ENCODE measurements at places on chromosomes 7 and 10.
A peak's percentile ranks its signal among the peaks of the same experiment; 100 is the strongest.

GRCh38 chr10:113681533-113682470 is 2.1 kb downstream of the CASP7 start:
- no peak for DNase-seq

DNA sequence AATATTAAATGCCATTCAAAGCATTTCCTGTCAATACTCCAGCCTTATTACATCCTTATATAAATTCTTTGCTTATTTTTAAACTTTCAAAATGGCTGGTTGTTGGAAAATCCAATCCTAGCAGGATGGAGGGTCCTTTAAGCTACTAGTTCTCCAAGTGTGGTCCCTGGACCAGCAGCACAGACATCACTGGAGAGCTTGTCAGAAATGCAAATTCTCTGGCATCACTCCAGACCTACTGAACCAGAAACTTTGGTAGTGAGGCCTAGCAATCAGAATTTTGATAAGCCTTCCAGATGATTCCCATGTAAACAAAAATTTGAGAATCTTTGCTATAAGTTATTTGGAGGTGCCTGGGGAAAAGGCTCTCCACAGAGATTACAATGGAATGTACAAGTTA is 43.8 kb downstream of the CALCR start:
- no peak for DNase-seq

DNA sequence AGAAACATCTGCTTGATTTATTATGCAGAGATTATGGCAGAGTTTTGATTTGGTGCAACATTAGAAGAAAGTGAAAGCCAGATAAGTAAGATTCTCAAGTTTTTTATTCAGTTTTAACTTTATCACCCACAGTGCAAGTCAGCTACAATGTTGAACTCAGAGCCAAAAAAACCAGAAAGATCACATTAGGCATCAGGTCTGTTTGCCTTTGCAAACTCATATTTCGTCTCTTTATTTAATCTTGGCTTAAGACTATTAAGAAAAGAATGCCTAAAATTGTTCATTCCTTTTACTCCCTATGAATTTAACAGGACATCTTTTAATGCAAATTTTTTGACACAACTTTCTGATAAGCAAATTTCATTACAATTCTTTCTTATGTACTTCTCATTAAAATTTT is 76.0 kb upstream of the TMEM26 start:
- no peak for DNase-seq

DNA sequence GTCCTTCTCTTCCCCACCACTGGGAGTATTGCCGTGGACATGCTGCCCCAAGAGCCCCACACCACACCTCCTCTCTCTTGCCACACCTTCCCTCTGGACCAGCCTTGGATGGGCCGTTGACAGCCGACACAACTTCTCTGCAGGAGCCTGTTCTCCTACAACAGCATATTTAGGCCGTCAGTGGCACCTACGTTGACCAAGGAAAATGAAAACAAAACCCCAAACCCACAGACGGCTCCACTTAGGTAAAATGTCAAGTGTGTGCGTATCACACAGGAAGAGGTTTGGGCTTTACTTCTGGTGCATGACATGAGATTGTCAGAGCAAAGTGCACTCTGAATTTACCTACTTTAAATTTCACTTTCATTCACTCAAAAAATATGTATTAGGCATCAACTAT is 246.6 kb downstream of the ZMYND11 start:
- DNase-seq: no peak

DNA sequence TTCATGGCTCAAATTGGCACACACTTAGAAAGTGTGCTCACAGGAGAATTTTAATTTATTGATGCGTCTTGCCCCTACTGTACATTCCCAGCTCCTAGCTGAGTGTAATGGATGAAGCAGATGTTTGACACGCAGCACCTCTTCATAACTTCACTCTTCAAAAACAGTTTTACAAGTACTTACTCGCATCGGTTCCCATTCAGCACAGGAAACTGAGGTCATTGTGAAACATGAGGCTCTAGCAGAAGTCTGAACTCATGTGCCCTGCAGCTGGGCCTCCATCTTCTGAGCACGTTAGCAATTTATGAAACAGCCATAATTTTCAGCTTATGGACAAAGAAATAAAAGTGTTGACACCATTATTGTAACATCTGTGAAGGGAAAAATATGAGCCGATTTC is 558.9 kb upstream of the MGMT start:
- no peak for DNase-seq

DNA sequence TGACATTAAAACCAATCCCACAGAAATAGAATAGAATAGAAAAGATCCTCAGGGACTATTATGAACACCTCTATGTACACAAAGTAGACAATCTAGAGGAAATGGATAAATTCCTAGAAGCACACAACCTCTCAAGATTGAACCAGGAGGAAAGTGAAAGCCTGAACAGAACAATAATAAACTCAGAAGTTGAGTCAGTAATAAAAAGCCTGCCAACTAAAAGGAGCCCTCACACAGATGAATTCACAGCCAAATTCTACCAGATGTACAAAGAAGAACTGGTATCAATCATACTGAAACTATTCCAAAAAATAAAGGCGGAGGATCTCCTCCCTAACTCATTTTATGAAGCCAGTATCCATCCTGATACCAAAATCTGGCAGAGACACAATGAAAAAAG is 220.3 kb upstream of the HPS1 start:
- DNase-seq: no peak

- no peak for DNase-seq
Observed at GRCh38 chr7:130957137-130957513, 223.1 kb upstream of the KLF14 start.

GRCh38 chr10:78537018-78537417 is 503.4 kb downstream of the RPS24 start:
- DNase-seq: no peak

DNA sequence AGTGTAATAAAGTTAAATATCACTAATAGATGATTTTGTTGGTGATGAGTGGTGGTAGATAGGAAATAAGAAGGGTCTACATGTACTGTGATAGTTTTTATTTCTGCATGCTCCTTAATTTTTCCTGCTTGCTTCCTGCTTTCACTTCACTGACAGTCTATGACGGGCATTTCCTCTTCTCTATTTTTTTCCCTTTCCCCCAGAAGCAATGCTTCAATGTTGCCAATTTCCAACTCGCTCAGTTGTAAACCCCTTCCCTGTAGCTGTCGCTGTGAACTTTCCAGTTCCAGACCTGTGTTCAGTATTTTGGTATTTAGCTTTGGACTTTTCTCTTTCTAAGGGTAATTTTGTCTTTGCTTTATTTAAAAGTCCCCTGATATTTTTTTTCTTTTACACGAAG is 123.5 kb upstream of the AGR3 start:
- no peak for DNase-seq

GRCh38 chr7:116988363-116988989 is 35.2 kb downstream of the ST7 start:
- no peak for DNase-seq

- no peak for DNase-seq
Observed at GRCh38 chr7:131067220-131067619, 260.5 kb upstream of the MKLN1 start.

- no peak for DNase-seq
Observed at GRCh38 chr10:44028384-44029137, 356.3 kb downstream of the CXCL12 start.

DNA sequence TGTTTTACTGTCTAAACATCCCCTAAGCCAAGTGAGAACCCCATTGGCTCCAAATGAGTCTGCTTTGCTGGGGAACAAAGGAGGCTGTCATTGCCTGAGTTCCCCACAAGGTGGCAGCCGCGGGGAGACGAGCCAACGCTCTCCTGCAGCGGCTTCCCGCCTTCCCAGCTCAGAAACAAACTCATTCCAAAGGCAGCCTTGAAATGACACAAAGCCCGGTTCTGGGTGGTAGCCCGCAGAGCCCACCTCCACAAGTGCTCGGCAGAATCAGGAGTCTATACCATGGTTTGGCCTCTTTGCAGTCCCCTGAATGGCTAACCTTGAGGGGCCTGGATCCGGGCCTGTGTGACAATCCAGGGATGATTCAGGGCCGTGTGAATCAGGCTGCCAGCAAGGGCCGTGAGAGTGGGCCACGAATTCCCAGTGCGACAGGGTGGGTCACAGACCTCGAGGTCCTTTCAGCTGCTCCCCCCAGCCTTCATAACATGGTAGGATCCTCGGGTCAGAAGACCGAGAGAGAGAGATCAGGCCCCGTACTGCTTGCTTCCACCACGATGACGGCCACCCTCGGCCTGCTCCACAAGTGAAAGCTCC is 79.7 kb downstream of the DLG5 start:
- DNase-seq: peak; percentile 42

- no peak for DNase-seq
Observed at GRCh38 chr10:35898716-35899440, 256.8 kb upstream of the FZD8 start.

DNA sequence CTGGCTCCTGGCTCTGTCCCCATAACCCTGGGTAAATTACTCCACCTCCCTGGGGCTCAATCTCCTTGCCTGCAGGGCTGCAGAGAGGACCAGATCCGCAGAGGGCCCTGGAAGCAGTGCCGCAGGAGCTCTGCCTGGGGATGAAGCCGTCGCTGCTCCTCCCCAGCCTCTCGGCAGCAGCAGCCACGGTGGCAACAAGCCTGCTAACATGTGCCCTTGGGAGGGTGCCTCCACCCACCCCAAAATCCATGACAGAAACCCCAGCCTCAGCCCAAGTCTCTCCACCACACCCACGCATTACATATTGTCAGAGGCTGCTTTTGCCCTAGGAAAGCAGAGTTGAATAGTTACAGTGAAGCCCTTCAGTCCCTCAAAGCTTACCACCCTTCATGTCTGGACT is 486.4 kb upstream of the FOXK1 start:
- no peak for DNase-seq

DNA sequence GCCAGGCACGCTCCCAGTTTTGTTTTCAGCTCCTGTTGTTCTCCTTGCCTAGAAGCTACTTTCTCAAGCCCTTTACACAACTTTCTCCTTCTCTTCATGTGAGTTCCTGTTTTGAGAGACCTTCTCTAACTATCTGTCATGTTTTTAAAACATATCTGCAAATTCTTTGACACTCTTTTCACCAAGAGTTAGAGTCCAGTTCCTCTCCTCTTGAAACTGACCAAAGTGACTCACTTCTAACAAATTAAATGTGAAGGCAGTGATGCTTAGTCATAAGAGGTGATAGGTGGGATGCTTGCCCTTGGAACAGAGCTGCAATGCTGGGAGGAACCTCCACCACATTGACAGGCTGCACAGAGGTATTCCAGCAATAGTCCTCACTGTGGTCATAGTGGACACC is 25.3 kb downstream of the ZSCAN25 start:
- peak; percentile 36 for DNase-seq

DNA sequence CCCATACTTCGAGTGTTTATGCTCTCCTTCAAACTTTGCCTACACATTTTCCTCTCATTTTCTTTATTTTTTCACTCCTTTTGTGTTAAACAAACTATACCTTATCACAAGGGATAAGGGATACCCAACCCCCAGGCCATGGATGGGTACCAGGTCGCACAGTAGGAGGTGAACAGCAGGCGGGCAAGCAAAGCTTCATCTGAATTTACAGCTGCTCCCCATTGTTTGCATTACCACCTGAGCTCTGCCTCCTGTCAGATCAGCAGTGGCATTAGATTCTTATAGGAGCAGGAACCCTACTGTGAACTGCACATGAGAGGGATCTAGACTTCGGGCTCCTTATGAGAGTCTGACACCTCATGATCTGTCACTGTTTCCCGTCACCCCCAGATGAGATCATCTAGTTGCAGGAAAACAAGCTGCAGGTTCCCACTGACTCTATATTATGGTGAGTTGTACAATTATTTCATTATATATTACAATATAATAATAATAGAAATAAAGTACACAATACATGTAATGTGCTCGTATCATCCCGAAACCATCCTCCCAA is 28.5 kb downstream of the ZC3HC1 start:
- no peak for DNase-seq

- DNase-seq: no peak
Observed at GRCh38 chr7:30166155-30166840, 31.5 kb downstream of the MTURN start.

DNA sequence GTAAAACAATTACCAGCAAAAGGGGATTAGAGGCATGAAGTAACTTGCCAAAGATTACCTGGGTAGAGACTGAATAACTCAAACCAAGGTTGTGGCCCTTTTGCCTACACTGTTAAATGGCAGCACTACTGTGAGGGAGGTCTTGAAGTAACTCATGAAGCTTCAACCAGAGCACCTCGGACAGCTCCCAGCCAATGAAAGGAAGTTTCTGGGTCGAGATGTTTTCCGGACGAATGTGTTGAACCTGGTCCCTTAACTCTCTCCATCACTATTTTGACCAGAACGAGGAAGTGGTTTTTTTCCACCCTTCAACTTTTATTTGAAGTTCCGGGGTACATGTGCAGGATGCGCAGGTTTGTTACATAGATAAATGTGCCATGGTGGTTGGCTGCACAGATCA is 133.6 kb upstream of the PRKCQ start:
- DNase-seq: peak; percentile 14

- DNase-seq: peak; percentile 90
Observed at GRCh38 chr10:89845541-89846280, 144.3 kb downstream of the KIF20B start.

GRCh38 chr7:28187012-28187411 is 6.4 kb upstream of the JAZF1 start:
- no peak for DNase-seq
